ENCODE measurements at places on chromosomes 3 and 15.

DNA sequence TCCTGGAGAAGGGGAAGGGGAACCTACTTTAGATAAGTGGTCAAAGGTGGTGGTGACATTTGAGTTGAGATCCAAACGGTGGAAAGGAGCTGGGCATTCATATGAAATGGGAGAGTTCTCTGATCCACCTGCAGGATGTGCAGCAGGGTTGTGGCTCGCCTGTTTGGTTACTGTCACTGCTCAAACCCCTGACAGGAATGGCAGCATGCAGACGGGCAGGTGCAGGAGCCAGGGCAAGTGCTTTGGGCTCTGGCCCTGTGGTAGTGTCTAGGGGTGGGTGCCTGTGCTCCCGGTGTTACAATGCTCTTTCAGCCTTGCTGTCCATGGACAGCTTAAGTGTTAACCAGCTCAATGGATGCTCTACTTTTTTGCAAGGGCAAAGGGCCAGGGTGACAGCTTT is 18.5 kb downstream of the PAQR9 start:
- no peak for DNase-seq

GRCh38 chr15:52243697-52244555 is 51.7 kb downstream of the MYO5C start:
- no peak for DNase-seq

DNA sequence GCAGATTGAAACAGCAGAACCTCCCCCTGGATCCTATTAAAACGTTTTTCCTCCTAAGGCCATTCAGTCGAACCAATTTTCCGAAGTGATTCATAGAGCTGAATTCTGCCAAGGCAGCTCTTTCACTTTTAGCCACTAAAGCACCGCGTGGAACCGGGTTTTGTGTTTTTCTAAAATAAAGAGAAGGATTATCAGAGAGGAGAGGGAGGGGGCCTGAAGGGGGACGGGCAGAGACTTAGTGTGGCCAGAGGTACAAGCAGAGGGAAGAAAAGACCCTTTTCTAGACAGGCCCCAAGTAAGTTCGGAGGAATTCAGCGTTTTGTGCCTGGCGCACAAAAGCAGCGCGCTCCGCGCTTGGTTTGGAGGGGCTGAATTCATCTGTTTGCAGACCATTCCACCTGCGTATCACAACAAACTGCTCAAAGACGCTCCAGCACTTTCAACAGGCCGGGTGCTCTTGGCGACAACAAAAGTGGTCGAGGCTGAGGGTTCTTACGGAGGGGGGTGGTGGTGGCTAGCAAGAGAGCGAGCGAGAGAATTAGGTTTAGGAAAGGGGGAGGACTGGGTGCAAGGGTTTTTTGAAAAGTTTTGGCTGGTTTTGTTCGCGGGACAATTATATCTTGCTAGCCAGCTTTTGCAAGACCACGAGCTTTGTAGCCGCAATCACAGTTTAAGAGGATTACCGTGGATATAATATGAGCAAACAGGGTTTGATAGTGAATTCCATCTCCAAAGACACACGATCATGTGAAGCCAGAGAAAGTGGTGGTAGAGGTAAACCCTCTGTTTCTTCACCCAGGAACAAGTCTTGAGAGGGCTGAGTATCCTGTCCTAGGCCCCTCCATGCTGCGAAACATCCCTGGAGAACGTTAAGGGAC is 1.2 kb upstream of the FEZF2 start:
- no peak for DNase-seq

GRCh38 chr3:7393944-7394605 is 533.2 kb downstream of the GRM7 start:
- DNase-seq: no peak

- no peak for DNase-seq
Measured at GRCh38 chr3:196514350-196514716, 813 bp downstream of the SMCO1 start.

DNA sequence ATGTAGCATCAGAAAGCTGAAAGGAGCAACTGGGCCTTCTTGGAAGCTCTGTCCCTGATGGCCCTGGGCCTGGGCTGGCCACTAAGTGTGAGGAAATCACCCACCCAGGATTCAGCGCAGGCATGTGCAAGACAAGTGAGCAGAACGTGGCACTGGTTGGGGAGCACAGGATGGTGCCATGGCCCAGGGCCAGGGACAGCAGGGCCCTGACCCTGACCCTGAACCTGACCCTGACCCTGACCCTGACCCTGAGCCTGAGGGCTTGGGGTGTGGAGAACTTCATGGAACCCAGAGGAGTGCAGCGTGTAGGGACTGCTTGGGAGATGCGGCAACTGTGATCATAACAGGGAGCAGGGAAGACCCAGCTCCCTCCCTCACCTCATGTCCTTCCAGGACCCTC is 5.9 kb upstream of the ALDH1L1 start:
- no peak for DNase-seq

DNA sequence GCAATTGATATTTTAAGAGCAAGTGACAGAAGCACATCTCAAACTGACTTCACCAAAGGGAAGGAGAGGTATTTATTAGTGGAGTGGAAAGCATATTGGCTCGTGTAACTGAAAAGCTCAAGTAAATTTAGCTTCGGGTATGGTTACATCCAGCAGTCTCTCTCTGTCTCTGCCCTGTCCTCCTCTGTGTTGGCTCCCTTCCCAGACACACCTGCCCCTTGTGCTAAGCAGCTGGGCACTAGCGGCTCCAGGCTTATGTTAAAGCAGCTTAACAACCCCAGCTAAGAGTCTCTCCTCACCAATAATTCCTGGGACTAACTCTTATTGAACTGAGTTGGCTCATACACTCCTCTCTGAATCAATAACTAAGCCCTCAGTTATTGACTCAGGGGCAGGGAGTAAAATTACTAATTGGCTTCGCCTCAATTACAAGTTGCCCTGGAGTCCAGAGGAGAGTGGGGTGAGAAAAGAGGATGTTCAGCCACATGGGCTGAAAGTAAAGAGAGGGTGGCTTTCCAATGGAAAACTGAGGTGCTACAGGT is 12.8 kb upstream of the SH3BP5 start:
- no peak for DNase-seq

DNA sequence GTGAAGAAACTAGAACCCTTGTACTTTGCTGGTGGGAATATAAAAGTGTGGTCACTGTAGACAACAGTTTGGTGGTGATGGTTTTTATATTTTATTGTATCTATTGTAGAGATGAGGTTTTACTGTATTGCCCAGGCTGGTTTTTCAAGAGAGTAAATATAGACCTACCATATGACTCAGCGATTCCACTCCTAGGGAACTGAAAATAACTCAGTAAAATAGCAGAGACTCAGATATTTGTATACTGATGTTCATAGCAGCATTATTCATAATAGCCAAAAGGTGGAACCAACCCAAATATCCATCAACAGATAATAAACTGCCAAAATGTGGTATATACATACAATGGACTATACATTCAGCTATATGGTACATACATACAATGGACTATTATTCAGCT is 68.8 kb upstream of the IL12A start:
- DNase-seq: no peak

DNA sequence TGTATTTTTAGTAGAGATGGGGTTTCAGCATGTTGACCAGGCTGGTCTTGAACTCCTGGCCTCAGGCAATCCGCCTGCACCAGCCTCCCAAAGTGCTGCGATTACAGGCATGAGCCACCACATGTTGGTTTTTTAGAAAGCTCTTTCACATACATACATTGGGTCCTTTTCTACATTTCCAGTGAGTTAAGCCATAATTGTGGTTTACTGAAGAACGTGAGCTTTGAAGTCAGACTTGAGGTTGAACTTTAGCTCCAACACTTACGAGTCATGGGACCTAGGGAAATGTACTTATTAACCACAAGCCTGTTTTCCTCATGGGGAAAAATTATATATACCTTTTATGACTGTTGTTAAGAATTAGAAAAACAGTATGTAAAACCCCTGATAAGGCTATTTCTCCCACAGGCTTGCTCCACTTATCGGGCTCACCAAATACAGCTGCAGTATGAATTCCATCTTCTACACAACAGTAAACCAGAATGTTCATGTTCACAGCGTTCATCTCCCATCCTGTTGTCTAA is 39.0 kb downstream of the GPR160 start:
- DNase-seq: no peak

DNA sequence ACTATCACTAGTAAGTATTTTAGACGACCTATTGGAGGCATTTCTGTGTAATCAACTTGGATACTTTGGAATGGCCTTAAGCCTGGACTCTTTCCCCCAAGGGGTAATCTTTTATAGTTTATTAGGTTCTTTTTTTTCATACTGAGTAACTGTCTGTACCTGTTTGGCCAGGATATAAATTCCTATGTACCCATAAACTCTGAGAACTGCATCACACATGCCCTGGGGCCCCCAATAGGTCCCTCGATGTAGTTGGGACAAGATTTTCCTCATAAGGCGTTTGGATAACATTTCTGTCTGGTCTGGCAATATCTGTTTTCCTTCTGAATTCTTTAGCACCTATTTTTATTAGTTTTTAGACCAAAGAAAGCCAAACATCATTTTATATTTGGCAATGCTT is 86.4 kb upstream of the WNT7A start:
- no peak for DNase-seq

DNA sequence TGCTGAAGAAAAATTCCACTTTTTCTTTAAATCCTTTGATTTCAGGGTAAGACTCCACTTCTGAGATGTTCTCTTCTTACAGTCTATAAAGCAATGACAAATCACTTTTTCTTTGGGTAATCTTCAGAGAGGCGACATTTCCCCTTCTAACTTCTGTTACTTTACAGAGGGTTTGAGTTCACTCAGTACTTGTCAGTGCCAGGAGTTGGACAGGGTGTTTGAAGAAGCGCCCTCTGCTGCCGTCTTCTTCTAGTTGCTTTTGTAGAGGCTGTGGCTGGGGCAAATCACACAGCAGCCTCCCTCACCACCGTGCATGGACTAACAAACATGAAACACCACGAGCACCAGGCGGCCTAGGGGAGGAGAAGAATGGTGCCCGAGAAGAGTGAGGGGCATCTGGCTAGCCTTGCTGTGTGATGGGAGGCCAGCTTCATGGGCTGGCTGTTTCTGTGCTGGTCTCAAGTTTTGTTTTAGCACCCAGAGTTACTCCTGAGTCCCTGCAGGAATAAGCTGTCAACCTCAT is at the start of gene CD80:
Gene CD80, minus strand, starts transcription at position 174 of the 523 bp plus-strand sequence. CDS start 1,886 bp downstream, outside the sequence.
- no peak for DNase-seq

DNA sequence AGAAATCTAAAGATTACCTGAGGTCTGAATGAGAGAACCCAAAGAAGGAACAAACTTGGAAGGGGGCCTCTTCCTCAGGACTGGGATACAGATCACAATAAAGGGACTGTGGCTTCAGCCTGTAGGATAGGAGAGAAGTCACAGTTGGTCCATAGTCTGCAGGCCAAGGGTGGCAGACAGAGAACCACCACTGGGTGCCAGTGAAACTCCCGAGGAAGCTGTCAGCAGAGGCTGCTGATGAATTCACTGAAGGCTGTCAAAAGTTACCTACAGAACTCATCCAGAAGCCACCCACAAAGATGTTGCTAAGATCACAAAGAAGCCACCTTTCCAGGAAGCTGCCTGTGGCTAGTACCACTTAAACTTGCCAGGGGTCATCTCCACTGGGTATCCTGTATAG is 78.5 kb downstream of the TMCO5A start:
- no peak for DNase-seq

DNA sequence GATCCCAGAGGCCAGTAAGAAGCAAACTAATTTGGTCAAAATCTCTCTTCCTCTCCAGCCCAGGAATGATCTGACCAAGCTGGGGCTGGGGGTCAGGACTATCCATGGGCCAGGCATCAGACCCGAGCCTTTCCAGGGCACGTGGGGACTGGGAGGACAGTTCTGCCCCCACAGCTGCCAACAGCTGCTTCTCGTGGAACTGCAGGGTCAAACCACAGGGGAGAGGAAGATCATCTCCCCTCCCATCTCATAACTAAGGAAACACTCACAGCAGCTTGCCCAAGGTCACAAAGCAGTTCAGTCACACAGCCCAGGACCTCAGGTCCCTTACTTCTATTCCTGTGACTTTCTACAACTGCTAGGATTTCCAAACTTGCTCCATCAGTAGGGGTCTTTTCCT is 47.1 kb downstream of the DAPK2 start:
- no peak for DNase-seq

DNA sequence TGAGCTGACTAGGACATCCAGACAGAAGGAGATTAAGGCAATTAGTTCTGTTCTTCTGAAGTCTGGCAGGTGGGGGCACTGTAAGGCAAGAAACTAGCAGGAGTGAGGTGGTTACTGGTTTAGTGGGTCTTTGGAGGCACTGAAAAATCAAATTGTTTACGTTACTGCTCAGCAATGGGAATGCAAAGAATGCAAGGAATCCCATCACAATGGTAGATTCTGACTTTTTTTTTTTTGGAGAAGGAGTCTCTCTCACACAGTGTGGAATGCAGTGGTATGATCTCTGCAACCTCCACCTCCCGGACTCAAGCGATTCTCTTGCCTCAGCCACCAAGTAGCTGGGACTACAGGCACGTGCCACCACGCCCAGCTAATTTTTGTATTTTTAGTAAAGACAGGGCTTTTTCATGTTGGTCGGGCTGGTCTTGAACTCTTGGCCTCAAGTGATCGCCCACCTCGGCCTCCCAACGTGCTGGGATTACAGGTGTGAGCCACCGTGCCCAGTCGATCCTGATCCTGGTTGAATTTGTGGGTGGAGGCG is 16.4 kb downstream of the FAM107A start:
- no peak for DNase-seq

GRCh38 chr3:71509066-71509465 is 74.5 kb downstream of the FOXP1 start:
- DNase-seq: no peak

GRCh38 chr15:74035121-74036017 is 40.9 kb downstream of the PML start:
- DNase-seq: no peak

DNA sequence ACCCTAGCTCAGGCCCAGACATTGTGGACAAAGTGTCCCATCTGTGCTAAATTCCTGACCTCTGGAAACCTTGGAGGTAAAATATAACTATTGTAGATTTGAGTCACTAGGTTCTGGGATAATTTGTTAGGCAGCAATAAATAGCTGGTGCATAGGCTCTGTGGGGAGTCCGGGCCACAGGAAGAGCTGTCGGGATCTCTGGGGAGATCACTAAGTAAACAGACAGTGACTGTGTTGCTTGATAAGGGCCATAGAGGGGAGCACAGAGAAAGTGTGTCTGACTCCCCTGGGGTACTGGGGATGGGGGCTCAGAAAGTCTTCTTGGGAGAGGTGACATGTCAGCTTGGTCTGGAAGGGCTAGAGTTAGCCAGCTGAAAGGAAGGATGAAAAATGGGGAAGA is 37.7 kb upstream of the MRPS22 start:
- no peak for DNase-seq

DNA sequence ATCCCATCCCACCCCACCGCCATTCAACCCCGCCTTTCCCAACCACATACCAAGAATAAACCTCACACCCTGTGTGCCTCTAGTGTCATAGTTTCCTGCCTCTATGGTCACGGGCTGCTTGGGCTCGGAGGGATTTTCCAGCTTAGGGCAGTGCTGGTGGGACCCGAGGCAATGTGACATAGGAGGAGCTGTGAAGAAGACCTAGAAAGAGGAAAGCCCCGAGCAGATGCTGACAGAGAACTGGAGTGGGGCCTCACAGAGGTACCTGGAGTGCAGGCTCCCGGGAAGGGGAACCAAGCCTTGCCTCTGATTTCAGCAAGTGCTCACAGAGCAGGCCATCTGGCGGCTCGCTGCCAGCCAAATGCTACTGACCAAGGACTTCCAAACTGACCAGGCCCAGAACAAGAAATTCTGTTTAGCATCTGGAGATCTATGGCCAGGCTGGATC is 27.5 kb downstream of the BHLHE40 start:
- peak; percentile 38 for DNase-seq

Data from naive thymus-derived CD8-positive, alpha-beta T cell (primary cell).